ENCODE measurements at places on chromosomes 3 and 15.
A peak's percentile ranks its signal among the peaks of the same experiment; 100 is the strongest.

- DNase-seq, result no peak
Measured at GRCh38 chr3:23741036-23741706, 64.6 kb upstream of the UBE2E1 start.

- DNase-seq, result no peak
Measured at GRCh38 chr15:60526127-60526616, 47.2 kb upstream of the ICE2 start.

DNA sequence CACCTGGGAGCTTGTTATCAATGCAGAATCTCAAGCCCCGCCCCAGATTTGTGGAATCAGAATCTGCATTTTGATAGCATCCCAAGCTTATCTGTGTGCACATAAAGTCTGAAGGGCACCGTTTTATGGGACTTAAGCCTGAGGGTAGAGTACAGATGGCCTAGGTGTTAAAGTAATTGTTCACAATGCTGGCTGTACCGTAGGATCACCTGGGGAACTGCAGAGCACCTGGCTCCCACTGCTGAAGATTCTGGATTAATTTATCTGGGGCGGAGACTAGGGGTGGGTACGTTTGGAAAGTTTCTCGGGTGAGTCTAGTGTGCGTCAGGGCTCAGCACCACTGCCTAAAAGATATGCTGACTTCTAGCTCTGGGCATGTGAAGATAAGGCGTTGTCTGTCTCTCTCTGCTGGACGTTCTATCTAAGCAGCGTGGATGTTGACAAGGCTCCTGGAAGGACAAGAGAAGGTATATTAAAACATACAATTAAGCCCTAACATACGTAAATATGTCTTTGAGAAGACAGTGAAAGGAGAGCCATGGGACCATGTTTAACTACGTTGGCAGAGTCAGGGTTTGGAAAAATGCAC is 63.2 kb upstream of the RASGRP1 start:
- no peak for DNase-seq

- no peak for DNase-seq
Measured at GRCh38 chr3:2920103-2920502, 190.1 kb downstream of the IL5RA start.

DNA sequence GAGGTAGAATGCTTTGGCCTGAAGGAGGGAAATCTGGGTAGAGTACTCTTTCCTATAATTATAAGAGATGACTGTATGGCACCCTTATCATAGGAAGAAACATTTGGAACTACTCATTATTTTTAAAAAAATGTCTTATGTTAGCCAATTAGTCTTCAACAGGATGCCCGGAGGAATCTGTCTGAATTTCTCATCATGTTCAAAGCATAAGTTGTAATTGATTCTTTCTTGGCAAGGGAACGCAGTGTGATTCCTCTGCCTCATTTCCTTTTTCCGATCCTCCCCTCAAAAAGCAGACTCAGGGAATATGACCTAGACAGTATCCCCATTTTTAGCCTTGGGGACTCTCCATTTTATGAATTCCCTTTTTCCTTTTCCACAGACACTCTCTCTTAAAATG is 165.1 kb downstream of the IL5RA start:
- no peak for DNase-seq

DNA sequence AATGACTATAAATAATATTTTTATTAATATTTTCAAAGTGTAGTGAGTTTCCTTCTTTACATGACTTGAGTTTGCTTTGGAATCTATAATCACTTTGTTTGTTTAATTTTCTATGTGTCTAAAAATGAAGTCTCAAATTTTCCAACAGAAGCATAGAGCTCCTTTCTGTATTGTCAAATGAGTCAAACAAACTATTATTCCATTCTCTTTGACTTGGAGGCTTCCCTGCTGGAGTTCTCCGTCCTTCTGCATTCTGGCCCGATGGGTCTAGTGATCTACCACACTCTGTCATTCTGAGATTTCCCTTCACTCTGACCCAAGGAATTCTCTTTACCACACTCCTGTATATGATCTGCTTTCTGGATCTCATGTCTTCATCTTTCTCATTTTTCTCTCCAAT is 30.1 kb downstream of the POLR2M start:
- DNase-seq, result no peak

- DNase-seq, result no peak
Measured at GRCh38 chr3:119228373-119229145, 12.1 kb downstream of the B4GALT4 start.

DNA sequence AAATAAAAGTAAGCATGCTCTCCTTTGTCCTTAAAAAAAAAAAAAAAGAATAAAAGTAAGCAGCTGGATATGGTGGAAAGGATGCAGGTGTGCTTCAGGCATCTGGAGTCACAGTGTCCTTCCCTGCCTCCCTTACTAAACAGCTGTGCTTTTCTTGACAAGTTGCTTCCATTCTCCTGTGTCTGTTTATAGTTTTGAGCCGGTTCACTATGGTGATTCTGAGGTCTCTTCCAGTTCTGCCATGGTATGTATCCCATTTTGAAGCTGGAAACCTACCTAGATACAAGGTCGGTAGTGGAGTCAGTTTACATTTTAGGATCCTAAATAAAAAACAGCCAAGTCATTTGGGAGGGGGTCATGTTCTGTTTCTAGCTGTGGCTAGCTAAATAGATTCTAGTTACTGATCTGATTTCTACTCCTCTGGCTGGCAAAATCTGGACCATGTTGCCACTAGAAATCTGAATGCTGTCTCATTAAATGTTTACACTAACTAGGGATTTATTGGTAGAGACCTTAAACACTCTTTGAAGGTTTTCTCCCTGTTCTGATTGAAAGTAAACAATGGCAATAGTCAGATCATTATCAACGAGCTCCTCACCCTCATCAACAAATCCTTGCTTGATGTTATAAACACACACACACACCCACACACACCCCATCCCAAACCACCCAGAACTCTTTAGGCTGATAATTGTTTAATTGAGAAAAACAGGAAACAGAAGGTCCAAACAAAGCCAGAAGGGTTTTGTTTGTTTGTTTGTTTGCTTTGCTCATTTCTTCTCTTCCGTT is 7.9 kb downstream of the TNFSF10 start:
- DNase-seq, result no peak

DNA sequence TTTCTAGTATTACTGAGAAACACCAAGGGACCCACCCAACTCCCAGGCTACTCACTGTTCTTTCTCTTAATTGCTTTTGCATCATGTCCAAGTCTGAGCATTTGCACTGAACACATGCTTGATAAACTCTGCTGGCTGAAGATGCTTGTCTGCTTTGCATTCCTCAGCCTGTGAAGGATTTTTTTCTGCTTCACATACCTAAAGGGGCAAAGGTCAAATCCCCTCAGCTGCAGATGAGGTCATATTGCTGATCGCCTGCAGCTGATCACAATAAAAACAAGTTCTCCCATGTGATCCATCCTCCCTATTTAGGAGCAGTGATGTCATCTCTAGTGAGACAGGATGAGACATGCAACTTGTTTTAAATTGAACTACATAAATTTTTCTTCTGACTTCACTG is 84.6 kb upstream of the DCBLD2 start:
- DNase-seq, result no peak

GRCh38 chr15:74955796-74956647 is 550 bp downstream of the RPP25 start:
- DNase-seq, result no peak

DNA sequence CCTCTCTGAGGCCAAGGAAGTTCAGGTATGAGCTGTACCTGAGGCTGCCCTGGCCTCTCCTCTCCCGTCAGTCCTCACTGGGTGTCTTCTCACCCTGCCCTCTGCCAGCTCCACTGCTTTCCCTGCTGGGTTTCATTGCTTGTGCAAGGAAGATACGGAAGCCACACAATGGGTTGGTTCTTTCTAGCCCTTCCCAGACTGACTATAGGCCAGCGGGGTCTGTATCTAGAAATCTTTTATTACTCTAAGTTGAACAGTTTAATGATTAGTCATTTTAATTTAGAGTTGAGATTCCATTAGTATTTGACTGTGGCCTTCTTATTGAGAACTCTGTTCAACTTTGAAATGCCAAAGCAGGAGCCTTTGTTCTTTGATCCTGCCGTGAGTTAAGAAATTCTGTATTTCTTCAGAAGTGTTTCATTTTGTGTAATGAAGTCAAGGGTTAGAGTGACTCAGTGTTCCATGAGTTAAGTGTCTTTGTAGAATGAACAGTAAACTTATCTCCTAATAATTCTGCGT is 16.2 kb downstream of the C3orf62 start:
- no peak for DNase-seq

GRCh38 chr3:125587039-125587648 is 8.2 kb downstream of the OSBPL11 start:
- no peak for DNase-seq

DNA sequence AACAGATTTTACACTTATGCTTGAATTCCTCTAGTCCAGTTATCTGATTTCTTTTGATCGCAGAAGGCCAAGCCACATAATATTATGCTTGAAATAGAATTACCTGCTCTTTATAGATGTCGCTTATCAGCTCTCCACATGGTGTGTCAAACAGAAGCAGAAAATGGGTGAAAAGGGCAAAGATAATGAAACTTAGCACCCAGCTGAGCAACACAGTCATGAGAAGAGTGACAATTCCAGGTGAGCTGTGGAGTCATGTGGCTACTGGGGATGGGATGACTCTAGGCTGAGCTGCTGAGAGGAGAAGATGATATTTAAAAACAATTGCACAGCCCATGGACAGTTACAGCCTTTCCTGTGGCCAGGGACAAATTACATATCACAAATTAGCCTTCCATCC is 398.7 kb upstream of the PDZRN3 start:
- DNase-seq, result no peak

- no peak for DNase-seq
Measured at GRCh38 chr3:61789861-61790260, 228.5 kb downstream of the PTPRG start.

GRCh38 chr3:29324180-29324651 is 43.3 kb downstream of the RBMS3 start:
- DNase-seq, result peak; percentile 16

GRCh38 chr15:73697033-73697467 is 12.9 kb downstream of the CD276 start:
- peak; percentile 74 for DNase-seq

DNA sequence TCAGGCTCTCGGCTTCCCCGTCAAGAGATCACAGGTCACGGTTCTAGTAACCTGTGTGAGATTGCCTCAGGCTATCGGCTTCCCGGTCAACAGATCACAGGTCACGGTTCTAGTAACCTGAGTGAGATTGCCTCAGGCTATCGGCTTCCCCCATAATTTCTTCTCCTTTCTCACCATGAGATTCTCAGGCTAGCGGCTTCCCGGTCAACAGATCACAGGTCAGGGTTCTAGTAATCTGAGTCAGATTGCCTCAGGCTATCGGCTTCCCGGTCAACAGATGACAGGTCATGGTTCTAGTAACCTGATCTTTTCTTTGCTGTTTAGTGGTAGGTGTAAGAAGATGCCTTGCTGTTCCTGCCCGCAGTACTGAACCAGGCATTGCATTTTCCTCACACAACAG is 418.2 kb upstream of the ZNF717 start:
- DNase-seq, result no peak

- DNase-seq, result no peak
Measured at GRCh38 chr15:73927003-73927475, 777 bp downstream of the LOXL1 start.

DNA sequence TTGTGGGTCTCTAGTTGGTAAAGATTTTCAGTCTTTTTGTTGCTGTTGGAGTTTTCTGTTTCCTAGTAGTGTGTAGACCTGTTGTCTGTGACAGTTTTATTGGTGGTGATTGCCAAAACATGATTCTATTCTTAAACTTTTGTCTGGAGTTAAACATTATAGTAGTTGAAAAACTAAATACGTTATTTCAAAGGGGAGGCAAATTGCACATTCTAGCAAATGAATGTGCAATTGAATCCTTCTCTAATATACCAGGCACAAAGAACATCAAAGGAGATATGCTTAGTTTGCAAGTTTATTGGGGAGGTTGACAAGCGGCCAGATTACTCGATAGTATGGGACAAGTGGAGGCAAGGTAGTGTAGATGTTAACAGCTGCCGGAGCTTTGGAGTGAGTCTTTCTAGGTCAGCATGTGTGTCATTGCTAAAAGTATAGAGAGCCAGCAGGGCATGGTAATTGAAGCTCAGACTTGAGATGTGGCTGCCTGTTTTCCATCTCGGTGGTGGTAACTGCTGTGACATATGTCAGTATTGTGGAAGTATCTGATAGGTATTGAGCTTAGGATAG is 20.6 kb downstream of the CHD2 start:
- no peak for DNase-seq

DNA sequence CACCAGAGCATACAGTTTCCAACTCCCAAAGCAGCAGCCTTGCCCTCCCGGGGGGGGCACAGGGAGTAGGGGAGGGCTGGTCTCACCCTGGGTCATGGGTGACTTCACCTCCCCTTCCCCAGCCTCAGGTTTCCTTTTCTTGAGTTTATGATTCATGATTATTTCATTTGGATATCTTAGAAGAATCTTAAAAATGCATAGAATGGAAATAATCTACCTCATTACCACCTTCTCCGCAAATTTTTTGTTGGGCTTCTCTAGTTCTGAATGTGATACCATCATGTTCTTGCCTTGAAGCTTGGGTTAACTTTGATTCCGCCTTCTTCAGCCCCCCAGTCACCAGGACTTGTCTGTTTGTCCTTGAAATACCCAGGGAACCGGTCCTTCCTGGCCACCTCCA is 148.8 kb upstream of the ROPN1 start:
- DNase-seq, result no peak

- DNase-seq, result no peak
Measured at GRCh38 chr3:150372722-150373121, 35.4 kb upstream of the TSC22D2 start.

DNA sequence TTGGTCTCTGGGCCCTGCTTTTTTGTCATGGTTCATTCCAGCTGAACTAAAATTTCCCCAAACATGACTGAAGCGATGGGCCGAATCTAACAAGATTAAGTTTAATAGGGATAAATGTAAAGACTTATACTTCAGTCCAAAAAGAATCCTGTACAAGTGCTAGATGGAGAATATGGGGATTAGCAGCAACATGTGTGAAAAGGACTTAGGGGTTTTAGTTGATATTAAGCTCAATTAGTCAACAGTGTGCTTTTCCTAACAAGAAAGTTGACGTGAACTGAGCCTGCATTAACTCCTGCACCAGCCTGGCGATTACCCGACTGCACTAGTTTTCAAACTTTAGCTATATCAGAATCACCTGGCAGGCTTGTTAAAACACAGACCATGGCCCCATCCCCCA is 61.0 kb upstream of the BBX start:
- no peak for DNase-seq

DNA sequence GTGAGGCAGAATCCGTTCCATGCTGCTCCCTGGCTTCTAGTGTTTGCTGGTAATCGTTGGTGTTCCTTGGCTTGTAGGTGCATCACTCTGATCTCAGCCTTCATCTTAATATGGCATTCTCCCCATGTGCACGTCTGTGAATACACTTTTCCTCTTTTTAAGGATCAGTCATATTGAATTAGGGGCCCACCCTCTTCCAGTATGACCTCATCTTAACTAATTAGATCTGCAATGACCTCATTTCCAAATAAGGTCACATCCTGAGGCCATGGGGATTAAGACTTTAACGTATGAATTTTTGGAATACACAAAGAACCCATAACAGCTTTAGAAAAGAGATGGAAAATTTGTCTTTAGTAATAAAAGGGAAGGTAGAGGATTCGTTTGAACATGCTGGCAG is 34.1 kb upstream of the MASP1 start:
- no peak for DNase-seq

Data from hippocampal formation (tissue), 2 donors.